ENCODE measurements at places on chromosomes 13 and 19.

- no peak for DNase-seq
These were observed 327.1 kb downstream of the RFC3 start for GRCh38 chr13:34145061-34145460.

- DNase-seq, result no peak
These were observed 134.9 kb downstream of the RAP2A start for GRCh38 chr13:97568850-97569249.

- no peak for DNase-seq
These were observed 46.5 kb downstream of the DNM2 start for GRCh38 chr19:10764340-10764894.

DNA sequence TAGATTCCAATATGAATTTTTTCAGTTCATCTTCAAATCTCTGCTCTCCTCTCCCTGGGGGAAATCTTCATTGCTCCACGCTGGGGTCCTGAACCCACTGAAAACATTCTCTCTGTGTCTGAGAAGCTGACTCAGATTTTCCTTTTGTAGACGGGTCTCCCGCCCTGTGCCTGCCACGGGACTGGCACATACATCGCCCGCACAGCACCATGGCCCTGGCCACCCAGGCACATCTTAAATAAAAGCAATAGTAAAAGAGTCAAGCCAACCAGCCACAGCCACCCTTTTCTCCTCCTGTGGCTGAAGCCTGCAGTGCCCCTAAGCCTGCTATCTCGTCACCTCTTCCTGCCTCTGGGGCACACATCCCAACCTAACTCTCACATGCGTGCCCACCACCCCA, 301.2 kb downstream of the ZNF536 start:
- DNase-seq, result no peak

DNA sequence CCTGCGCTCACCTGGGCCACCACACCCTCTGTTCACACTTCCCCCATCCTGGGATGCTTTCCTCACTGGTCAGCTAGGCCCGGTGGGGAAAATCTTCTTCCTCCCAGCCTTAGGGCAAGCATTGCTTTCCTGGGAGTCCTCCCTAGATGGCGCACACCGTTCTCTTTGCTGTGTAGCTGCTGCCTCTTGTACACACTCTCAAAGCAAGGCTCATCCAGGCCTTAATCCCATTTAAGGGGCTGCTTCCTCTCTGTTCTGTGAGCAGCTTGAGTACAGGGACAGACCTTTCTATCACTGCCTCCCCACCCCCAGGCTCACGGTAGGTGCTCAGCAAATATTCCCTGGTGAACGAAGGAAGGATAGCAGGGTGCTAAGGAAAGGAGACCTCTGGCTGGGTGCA, 11.1 kb downstream of the SLC7A10 start:
- no peak for DNase-seq

- no peak for DNase-seq
These were observed 303.6 kb upstream of the ZNF507 start for GRCh38 chr19:32041681-32042292.

DNA sequence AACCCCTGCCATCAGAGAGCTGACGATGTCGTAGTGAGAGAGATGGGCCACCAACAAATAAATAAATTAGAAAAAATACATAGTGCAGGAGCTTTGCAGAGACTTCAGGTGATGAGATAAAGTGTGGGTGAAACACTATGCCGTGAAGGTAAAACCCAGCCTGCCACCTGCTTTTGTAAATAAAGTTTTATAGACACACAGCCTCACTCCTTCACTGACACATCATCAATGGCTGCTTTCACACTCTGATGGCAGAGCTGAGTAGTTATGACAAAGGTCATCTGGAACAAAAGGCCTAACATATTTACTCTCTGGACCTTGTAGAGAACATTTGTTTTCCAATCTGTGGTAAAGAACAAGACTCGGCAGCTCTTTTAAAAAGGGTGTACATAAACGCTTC, 45.0 kb downstream of the MBD3L2B start:
- no peak for DNase-seq

GRCh38 chr13:100646030-100646673, 28.4 kb downstream of the TMTC4 start:
- DNase-seq, result peak; percentile 4

- DNase-seq, result peak; percentile 75
These were observed 24.6 kb upstream of the ZNF846 start for GRCh38 chr19:9793071-9793591.

DNA sequence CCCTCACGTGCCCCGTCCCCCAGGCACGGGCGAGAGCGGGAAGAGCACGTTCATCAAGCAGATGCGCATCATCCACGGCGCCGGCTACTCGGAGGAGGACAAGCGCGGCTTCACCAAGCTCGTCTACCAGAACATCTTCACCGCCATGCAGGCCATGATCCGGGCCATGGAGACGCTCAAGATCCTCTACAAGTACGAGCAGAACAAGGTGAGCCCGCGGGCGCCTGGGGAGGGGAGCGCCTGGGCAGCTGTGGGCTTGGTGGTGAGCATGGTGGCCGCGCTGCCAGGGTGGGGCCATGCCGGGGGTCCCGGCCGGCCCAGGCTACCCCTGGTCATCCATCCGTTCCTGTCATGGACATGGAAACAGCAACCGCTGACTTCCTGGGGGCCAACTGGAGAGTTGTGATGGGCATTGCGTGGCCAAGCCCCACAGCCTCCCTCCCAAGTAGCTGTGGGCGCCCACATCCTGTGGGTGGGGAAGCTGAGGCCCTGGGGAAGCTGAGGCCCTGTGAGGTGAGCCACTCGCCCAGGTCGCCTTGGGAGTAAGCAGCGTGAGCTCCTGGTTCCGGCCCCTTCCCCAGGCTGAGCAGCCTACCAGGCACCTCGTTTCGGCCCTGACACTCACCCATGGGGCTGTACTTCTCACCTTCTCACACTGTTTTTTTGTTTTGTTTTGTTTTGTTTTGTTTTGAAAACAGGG, 16.1 kb downstream of the GNA11 start:
- no peak for DNase-seq

DNA sequence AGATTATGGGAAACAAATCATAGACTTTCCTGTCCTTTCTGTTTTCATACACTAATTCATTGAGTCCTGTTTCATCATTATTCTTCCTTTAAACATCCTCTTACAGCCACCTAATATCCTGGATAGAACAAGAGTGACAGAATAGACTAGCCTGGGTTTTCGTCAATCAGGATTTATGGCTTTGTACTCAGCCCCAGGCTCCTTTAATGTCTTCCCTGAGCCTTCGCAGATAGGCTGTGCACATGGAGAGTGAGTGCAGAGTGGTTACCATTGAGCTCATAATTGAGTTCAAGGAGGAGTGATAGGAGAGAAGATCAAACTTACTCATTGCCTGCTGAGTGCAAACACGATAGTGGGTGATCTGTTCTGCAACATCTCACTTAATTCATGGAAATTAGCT, 304.9 kb downstream of the TDRD3 start:
- no peak for DNase-seq

DNA sequence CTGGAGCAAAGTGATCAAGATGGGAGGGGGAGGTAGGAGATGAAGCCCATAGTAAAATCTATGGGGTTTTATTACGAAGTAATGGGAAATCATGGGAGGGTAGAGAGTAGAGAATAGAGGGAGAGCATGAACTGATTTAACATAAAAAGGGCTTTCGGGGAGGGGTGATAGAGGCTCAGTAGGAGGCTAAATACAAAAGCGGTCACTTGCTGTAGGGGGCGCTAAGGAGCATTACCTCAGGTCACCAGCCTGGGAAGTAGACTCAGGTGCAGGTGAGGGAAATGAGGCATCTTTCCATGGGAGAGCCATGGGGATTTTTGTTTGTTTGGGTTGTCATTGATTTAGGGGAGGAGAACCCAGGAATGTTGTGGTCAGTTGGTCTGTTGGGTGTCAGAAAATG, 14.1 kb downstream of the KRTDAP start:
- DNase-seq, result no peak

GRCh38 chr13:36323951-36324566, 22.1 kb downstream of the SPART start:
- no peak for DNase-seq

DNA sequence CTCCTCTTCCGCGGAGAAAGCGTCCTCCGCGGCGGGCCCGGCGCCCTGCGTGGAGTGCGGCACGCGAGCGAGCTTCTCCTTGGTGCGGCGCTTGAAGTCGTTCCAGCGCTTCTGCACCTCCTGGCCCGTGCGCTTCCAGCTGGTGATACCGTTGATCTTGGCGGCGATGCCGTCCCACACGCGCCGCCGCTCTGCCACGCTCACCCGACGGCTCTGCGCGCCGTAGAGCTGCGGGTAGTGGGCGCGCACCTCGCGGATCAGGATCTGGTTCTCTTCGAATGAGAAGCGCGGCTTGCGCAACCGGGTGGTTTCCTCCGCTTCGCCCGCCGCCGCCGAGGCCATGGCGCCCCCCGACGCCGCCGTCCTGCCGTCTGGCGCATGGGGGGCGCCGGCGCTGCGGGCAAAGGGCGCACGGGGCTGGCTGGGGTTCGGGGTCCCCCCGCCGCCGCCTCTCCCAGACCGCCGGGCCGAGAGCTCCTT, 941 bp downstream of the MYPOP start:
- peak; percentile 46 for DNase-seq

GRCh38 chr19:46426506-46427162, 2.1 kb downstream of the PNMA8C start:
- DNase-seq, result no peak

- peak; percentile 66 for DNase-seq
These were observed 33.8 kb upstream of the GARRE1 start for GRCh38 chr19:34220472-34221063.

GRCh38 chr13:75938811-75939560, 302.9 kb downstream of the LMO7 start:
- DNase-seq, result no peak

DNA sequence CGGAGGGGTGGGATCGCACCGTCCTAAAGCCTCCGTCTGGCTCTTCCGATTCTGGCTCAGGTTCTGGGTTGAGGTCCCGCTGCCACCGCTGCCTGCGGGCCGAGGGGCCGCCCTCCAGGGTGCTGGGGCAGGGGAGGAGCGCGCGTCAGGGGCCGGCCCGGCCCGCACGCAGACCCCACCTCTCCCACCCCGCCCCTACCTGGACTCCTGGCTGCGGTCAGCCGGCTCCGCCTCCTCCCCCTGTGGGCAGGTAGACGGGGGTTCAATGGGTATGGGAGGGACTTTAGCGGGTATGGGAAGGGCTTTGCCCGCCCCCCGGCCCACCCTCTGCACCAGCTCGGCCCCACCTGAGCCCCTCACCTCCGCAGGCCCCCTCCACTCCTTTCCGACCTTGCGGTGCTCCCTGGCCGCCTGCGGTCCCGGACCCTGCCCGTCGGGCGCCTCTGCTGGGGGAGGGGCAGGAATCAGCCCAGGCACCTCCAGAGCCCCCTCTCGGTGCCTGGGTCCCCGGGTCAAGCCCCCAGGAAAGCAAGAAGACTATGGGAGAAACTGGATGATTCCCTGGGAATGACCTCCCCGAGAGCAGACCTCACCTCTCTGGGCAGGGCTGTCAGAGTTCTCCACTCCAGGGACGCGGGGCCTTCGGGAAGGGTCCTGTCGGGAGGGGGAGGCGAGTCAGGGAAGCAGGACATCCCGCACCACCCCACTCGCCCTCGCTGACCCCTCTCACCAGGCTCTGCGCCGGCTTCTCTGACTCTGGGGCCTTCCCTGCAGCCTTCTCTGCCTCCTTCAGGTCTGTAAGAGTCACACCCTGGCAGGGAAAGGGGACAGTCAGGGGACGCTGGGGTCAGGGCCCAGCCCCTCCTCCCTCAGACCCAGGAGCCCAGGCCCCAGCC, 17.0 kb downstream of the EPS8L1 start:
- DNase-seq, result no peak

GRCh38 chr13:110756219-110756631, 42.7 kb downstream of the ING1 start:
- no peak for DNase-seq

DNA sequence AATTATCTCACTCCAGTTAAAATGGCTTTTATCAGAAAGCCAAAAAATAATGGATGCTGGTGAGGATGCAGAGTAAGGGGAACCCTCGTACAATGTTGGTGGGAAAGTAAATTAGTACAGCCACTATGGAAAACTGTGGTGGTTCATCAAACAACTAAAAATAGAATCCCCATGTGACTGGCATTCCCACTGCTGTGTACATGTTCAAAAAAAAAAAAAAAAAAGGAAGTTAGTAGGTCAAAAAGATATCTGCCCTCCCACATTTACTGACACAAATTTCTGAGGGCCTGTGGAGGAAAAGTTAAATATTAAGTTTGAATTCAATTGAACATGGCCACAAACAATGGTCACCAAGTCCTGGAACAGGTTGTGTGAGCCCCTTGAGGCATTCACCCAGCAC, 9.8 kb upstream of the ZSCAN5A start:
- DNase-seq, result no peak

DNA sequence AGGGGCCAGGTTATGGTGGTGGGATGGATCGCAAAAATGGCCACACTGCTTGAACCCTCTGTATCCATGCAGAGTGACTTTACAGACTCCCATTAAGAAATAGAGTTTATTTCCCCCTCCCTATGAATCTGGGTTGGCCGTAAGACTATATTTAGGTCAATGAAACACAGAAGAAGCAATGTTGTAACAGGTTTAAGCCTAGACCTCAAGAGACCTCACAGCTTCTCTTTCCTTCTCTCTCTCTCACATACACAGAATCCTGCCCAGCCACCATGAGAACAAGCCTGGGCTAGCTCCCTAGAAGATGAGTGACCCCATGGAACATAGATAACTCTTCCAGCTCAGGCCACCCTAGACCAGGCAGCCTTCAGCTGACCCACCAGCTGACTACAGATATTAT, 21.0 kb upstream of the FBL start:
- no peak for DNase-seq

DNA sequence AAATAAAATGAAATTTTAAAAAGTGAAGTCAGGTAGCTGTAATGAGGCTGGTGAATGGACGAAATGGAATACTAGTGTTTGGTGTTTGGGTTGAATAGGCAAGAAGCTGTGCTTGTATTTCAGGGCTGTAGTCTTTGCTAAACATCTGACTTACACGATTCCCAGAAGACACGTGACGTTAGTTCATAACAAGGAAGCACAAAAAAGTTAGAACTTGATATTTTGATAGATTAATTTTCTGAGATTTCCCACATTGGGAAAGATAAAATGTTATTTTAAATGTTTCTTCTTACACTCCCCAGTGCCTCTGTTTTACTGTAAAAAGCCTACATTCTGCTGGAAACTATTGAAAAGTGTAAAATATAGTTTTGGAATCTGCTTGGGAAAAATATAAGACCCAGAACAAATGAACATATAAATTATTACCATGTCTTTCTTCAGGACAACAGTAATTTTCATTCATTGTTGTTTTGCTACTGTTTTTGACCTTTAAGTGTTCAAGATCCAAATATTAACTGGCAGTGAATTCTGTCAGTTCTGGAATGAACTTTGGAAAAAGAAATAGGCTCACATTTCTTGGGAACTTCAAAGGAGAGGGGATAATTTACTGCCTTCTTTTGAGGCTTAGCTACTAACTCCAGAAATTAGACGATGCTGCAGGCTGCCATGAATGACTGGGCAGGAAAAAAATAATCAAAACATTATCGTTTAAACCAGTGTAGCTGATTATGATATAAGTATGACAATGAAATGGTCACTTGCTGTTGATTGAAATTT, 241.3 kb downstream of the SLITRK6 start:
- no peak for DNase-seq

DNA sequence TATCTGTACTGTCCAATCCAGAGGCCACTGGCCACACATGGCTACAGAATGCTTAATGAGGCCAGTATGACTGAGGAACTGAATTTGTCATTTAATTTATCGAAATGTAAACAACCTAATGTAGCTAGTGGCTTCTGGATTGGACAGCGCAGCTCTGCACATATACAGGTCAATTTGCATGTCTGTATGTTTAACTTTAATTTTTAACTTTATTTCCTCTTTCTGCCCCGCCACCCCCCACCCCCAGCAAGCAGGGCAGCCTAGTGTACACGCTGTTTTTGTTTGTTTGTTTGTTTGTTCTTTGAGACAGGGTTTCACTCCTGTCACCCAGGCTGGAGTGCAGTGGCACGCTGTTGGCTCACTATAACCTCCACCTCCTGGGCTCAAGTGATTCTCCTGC, 15.5 kb downstream of the ZSWIM9 start:
- no peak for DNase-seq

Data from CD4-positive, alpha-beta T cell treated with Interleukin-12 subunit alpha and Interleukin-12 subunit beta, for 1 hour (primary cell).